Fibroblast of skin of abdomen (primary cell): ENCODE measurements at places on chromosomes 12 and 14.

GRCh38 chr12:92912052-92912451, 17.0 kb downstream of the EEA1 start:
- peak; percentile 59 for DNase-seq

- DNase-seq: no peak
Measured at GRCh38 chr12:39127401-39127800, 222.0 kb upstream of the CPNE8 start.

DNA sequence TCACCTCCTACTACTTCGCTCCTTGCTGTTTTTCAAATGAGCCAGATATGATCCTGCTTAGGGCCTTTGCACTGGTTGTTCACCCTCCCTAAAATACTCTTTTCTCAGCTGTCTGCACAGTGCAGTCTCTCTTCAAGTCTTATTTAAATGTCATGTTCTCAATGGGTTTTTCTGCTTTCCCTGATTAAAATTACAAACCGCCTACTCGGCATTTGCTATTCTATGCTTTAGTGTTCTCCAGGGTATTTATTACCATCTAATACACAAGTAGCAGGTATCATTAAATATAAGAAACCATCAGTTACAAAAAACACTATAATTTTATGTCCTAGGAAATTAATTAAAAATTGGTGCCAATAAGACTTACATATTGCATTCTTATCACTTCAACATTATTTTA, 108.0 kb upstream of the TMTC1 start:
- DNase-seq: no peak

DNA sequence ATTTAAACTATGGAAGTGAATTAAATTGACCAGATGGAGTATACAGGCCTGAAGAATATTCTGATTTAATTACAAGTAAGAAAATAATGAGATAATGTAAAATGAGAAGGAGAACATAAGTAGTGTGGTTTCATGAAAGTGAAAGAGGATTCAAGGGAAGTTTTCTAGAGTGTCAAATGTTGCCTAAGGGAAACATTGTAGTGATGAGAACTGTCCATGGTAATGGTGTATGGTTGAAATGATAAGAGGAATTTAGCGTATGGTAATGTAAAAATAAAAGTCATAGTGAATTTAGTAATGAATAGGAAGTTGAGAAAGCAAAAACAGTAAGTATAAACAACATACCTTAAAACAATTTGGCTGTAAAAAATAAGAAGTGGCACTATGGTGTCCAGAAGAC, 1954.6 kb upstream of the FLRT2 start:
- DNase-seq: peak; percentile 4

DNA sequence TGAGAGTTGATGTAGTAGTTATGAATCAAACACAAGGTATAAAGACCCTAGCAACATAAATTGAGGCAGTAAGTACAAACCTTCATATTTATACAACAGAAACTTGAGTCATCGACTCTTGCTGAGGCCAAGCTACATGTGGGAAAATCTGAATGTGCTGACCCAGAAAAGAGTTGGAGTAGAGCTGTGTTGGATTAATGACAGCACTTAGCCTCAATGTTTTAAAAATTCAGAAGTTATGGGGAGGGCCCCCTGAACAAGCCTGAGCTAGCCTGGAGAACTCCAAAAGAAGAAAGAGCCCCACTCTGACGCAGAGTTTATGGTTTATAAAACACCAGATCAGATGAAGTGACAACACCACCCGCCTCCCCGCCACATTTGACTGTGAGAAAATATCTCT, 100.0 kb downstream of the DUSP6 start:
- DNase-seq: peak; percentile 24

- DNase-seq: peak; percentile 3
Measured at GRCh38 chr12:126069549-126070165, 1004.4 kb downstream of the AACS start.

- no peak for DNase-seq
Measured at GRCh38 chr12:73731658-73732057, 806.0 kb upstream of the ATXN7L3B start.

DNA sequence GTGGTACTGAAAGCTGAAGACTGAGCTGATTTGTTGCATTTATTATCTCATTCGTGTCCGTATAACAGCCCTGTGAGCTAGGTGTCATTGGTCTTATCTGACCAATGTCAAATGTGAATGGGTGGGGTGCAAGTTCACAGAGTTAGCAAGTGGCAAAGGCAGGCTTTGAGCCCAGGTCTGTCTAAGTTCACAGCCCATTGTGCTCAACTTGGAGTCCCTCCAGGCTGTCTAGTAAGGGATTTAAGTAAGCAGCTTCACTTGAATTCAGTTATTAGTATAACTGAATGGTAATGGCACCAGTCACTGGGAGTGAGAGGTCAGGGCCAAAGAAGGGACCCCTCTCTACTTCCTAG, 8.5 kb downstream of the C1S start:
- DNase-seq: no peak

DNA sequence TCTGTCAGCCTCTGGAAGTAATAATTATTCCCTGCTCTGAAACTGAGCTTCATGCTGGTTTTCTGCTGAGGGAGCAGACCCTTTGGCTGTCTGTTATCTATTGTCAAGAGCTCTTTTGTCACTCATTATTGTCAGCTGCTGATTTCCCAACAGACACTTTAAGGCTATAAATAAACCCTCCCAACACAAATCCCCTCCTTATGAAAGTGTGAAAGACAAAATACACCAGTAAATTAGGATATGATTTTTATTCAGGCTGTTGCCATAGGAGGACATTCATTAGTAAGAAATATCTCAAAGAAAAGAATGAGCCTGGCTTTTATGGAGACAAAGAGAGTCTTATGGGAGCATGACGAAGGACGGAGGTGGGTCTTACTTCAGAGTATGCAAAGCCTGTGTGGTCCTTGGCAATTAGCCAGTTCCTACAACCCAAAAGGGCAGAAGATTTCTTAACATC, 180.8 kb downstream of the CRADD start:
- DNase-seq: no peak

DNA sequence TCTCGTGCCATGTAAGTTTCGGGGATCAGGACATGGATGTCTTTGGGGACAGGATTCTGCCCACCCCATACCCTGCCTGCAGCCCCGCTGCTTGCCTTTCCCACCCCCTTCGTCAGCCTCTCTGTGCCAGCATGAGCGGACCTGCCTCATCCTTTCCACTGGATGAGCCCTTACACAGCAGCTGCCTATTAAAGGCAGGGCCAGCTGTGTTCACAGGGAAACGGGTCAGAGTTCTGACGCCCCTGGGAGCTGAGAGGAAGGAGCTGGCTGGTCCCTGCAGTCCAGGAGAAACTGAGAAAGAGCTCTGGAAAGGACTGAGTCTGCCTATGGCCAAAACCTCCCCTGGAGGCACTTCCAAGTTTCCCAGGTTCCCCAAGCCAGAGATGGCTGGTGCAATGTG, 83.5 kb upstream of the NCOR2 start:
- no peak for DNase-seq

- DNase-seq: peak; percentile 13
Measured at GRCh38 chr14:88706425-88706824, 86.3 kb downstream of the EML5 start.

DNA sequence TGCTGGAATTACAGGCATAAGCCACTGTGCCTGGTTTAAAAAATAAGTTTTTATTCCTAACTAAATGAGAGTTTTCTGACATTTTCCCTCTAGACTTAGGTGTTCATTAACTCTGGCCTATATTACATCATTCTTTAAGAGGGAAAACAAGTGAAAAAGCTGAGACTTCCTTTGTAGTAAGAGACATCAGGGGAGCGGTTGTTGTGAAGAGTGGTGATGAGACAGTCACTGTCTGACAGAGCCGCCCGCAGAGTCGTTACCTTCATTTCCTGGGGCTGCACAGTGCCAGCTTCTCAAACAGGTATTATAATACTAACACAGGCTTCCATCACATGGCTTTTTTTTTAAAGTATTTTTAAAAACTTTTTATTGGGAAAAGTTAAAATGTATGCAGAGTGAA, 19.7 kb upstream of the TDRD9 start:
- no peak for DNase-seq

DNA sequence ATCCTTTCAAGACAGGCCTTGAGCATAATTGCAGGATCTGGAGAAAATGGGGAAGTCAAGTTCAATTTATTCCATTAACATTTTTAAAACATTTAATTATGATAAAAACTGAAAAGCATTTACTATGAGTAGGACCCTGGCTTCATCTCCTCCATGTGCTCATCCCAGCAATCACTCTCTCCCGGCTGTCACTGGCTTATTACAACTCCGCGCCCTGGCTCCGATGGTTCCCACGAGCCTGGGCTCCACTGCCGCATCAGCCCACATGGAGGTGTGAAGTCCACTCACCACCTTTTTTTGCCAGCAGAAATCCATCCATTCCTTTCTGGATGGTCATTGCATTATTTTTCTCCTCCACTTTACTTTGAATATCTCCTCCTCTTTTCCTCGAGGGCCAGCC, 194.4 kb downstream of the EMP1 start:
- no peak for DNase-seq

DNA sequence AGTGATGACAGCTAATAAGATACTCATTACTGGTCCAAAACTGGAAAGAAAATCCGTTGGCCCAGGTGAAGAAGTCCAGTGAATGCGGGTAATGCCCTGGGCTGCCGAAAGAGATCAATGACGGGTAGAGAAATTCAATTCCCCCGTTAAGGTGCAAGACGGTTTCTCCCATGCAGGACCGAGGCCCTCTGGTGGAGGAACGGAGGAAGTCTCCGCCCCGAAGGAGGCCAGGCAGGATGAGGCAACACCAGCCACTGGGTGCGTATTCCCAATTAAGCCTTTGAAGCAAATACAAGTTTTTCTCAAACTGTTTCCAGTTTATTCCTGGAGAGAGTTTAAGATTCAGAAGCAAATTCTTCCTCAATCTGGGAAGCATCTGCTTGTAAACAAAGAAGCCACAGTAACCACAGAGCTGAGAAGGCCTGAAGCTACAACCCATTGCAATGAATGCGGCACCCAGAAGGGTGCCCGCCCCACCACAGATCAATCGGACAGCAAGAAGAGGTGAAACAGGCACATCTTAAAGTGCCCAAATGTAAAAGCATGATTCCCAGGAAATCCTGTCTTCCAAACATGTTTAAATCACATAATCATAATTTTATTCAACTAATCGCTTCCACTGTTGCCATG, 118.5 kb downstream of the TTC7B start:
- DNase-seq: peak; percentile 78

DNA sequence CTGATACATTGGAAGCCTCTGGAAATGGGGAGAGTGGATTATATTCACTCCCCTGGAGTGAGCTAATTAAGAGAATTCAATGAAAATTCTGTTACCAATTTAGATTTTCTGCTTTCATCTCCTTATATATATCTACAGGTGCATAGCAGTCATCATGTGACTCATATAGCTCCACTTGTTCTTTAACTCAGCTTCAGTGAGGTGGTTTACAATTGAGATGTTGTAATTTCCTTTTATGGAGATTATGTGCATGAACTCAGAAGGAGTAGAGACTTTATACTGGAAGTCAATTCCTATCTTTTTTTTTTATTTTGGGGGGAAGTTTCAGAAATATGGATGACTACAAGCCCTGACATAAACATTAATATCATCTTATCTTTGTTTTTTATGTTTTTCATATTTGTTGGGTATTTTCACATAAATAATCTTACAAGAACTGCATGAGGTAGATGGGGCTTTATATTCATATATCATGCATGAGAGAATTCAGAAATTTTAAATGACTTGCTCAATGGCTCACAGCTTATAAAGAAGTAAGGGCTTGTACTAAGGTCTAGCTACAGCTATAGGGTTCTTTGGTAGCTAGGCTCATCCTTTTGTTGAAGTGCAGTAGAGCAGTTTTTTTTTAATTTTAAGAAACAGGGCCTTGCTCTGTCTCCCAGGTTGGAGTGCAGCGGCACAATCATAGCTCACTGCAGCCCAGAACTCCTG, 92.3 kb upstream of the SCAF11 start:
- DNase-seq: no peak

- no peak for DNase-seq
Measured at GRCh38 chr12:58939399-58940100, 19.2 kb upstream of the LRIG3 start.

DNA sequence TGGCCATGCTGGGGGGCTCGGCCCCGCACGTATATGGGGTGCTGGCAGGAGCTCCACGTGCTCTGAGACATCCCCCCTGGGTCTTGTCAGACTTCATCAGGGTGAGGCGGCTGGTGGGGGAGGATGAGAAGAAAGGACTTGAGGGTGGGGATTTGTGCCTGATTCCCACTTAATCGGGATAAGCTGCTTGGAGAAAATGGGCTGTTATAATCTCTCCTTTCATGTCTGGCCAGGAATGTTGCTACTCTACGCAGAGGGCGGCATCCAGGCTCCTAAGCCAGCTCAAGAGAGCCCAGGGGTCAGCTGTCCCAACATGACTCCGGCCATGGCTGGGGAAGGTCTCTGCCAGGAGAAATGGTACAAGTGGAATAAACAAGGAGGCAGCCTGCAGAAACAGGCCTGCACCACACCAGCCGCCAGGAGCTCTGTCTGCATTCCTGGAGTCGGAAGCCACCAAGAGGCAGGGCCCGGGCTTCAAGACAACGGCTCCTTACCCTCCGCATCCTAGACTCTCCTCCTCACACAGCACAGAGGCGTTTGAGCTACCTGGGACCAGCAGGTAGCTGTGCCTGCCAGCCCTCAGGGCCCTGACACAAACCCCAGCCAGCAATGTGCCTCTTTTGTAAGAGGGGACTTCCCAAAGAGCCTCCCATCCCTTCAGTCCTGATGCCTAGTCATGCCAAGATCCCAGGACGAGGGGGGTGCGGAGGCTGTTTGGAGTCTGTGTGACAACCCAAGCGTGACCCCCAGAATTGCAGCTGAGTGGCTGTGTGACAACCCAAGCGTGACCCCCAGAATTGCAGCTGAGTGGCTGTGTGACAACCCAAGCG, 195.8 kb upstream of the DIO3 start:
- DNase-seq: no peak

DNA sequence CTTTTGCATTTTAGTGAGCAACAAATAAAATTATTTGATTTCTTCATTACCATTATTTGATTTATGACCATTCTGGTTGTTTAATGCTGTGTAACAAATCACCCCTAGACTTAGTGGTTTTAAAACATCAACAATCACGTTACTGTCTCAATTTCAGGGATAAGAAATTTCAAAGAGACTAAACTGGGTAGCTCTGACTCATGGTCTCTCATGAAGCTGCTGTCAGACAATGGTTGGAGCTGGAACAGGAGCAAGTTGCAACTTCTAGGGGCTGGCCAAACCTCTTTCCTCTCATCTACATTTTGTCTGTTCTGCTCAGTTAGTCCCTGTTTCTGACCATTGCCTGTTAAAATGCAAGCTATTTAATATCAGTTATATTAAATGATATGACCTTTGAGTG, 517.0 kb downstream of the KCNH5 start:
- no peak for DNase-seq

GRCh38 chr14:73770977-73771847, 57.0 kb upstream of the PNMA1 start:
- no peak for DNase-seq

DNA sequence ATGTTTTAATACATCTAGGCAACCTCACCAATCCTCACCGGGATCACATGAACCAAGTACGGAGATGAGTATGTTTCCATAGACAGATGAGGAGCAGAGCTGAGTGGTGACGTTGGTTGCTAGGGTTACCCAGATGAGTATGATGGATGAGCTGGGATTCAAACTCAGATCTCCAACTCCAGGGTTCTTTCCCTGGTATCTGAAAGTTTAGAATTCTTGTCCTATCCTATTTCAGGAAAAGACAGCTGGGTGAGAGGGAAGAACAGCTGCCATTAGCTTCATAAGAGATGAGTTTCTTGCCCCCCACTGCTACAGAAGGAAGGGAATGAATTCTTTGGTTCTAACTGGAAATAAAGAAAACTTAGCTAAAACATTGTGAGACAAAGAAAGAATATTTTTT, 728.9 kb upstream of the TBX3 start:
- DNase-seq: no peak

- no peak for DNase-seq
Measured at GRCh38 chr14:88870777-88871176, 46.3 kb downstream of the TTC8 start.

- peak; percentile 41 for DNase-seq
Measured at GRCh38 chr12:132724506-132725241, 14.0 kb downstream of the PGAM5 start.
